ENCODE measurements at places on chromosomes 13 and 19. TPM values are rescaled to one million over a fixed set of nuclear protein-coding genes. Genes with fewer than 3 reads are reported as not detected.

GAPDHS gene
- total RNA-seq: not detected

TNFAIP8L1 gene
- 3.5 TPM for total RNA-seq

PPFIA3 gene
- 8.8 TPM for total RNA-seq

GPR42 gene
- total RNA-seq: not detected

SACS gene
- 14.1 TPM for total RNA-seq

Measured in A549 treated with CORT108297 at 1 μM for 4 hours (cell line).